Mucosa of descending colon (tissue), 3 donors: ENCODE measurements at places on chromosomes 6 and 20.

DNA sequence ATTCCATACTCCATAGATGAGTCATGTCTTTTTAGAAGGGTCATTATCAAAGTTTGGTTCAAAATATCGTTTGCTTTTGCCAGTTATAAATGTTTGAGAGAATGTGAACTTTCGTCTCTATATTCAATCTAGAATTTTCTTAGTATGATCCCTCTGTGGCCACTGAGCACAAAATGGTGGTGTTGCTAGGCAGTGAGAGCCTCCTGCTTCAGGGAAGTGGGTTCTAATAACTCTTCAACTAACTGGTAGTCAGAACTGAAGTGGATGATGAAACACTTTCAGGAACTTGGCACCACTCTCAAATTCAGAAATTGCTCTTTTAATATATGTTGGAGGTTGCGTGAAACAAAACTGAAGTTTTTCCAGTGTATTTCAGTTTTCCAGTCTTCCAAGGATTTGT, 125.0 kb upstream of the DOK5 start:
- no peak for DNase-seq

GRCh38 chr6:159809149-159809548, 9.1 kb downstream of the PNLDC1 start:
- no peak for DNase-seq

DNA sequence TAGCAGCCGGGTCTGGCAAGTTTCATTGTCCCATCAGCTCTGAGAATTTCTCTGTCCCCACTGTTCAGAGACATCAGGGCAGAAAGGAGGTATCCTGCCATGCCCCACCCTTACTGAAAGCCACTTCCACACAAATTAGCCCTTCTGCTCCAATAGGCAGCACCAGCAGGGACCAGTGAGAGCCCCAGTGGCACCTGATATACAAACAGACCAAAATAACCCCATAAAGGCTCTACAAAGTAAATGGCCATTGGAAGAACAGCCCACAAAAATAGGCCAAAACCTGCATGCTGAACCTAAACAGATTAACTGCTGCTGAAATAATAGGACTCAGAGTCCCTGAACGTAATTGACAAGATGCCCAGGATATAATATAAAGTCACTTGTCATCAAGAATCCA, 199.9 kb downstream of the TMEM200A start:
- DNase-seq = no peak

GRCh38 chr6:93021235-93021915, 398.0 kb downstream of the EPHA7 start:
- DNase-seq = no peak

GRCh38 chr6:137816133-137816579, 50.9 kb upstream of the TNFAIP3 start:
- no peak for DNase-seq

DNA sequence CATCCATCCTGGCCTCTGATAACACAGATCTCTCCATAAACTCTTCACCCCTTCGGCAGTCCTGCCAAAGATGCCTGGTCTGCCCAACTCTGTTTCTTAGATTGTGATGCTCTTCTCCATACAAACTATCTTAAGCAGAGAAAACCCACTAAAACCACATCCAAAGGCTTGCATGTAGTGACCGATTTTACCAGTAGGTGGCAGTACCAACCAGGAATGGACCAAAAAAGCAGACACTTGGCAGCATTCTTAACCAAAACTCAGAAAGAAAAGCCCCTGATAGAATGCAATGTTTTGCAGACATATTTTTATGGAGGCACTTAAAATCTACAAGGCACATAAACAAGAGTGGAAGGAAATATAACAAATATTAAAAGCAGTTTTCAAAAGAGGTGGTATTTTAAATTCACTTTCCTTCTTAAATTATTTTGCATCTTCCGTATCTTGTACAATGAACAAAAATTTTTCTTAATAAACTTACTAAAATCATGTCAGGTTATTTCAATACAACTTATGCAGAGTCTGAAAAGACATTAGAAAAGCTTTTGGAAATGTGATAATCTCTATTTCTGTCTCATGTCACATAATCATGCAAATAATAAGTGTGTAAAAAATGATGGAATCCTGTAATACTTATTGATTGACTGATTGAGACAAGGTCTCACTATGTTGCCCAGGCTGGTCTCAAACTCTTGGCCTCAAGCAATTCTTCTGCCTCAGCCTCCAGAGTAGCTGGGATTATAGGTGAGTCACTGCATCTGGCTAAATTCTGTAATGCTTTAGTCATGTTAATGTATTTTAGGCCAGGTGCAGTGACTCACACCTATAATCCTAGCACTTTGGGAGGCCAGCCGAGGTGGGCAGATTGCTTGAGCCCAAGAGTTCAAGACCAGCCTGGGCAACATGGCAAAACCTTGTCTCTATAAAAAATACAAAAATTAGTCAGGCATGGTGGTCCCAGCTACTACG, 29.4 kb downstream of the LRP11 start:
- DNase-seq = peak; percentile 89

DNA sequence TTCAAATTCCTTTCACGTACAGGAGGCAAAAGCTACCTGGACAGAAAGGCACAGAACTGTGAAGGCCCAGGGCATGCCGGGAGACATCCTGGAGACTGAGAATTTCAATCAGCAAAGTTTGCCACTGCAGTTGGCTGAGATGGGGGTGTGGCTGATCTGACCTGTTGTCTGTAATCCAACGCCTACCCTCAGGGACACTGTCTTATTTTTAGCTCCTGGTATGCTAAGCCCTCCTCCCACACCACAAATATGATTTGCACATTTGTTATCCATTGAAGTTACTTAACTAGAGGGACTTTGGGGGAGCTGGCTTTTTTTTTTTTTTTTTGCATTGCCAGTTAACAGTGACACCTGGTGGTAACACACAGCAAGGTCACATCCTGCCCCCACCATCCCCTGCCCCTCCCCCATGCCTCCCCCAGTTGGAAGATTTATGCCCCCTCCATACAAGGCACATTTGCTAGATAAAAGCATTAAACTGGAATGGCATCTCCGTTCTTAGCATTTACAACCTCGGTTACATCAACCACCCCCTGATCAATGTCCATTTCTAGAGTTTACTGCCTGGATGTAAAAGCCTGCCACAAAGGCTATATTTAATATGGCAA, 40.4 kb downstream of the TTI1 start:
- peak; percentile 63 for DNase-seq

DNA sequence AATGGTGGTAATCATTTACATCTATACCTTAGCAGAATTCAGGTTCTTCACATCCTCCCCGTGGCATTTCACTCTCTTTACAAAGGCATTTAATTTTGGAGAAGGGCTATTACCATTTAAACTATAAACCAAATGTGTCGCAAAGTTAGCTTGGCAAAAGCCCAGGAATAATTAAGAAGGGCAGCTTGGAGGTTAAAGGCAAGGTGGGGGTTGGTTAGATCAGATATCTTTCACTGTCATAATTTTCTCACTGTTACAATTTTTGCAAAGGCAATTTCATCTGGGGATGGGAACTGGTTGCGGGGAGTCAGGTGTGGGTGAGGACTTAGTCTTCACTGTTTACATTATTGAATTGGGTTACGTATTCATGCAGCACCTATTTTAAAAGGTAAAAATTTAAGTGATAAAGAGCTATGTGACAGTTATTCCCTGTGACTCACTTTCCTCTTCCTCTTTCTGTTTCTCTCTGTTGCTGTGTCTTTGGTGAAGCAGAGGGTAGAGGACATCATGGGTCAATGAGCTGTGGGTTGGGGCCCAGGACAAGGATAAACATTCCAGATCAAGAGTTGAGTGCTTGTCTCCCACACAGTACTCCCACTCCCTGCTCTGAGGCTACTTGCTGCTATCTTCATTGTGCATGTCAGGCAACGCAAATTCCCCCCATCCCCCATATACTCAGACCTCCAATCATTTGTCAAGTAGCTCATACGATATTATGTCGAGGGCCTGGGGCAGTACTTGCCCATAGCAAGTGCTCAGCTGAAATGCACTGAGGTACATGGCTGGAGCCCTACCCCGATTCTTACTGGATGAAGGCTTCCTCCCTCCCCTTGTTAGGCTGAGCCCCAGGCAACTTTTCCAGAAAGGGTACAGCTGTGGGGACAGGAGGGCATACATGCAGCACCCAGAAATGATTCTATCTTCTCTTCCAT, 223.1 kb upstream of the MYLIP start:
- no peak for DNase-seq

DNA sequence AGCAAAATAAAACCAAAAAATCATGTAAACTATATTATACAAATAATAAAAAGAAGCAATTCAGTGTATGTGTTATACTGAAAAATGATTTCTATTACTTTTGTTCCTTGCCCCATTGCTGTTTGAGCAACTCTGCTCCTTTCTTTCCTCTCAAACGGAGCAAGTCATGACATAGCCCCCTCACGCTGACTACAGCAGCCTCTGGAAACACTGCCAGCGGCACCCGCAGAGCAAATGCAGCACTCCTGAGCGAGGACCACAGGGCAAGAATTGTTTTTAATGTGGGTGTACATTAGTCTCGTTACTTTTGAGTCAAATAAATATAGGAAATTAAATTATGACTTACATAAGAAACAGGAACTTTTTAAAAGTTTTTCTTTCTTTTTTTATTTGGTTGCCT, 350.1 kb upstream of the HSF2 start:
- no peak for DNase-seq

DNA sequence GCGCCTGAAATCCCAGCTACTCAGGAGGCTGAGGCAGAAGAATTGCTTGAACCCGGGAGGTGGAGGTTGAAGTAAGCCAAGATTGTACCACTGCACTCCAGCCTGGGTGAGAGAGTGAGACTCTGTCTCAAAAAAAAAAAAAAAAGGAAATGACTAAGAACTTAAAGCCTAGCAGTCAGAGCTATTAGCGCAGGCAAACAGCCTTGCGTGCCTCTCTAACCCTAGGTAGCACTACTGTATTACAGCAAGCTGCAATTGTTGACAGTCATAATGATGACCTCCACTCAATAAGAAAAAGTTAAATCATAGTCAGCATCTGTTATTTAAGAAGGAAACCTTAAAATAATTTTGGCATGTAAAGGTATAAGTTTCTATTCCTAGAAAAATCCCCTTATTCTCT, 14.4 kb downstream of the GSS start:
- DNase-seq = no peak

DNA sequence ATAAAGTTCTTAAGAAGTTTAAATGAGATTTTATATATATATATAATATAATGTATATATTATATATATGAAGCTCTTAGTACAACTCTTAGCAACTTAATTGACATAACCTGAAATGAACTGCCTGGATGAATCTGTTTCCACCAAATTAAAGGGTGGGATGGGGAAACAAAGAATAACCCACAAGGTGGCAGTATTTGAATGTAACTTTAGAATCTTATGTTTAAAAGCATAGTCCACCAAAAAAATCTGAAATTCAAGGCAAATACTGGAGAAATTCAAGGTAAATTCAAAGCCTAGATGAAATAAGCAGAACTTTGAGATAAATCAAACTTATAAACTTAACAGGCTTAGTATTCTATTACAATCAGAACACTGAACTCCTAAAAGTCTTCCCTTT, 4.4 kb upstream of the IBTK start:
- DNase-seq = peak; percentile 18

DNA sequence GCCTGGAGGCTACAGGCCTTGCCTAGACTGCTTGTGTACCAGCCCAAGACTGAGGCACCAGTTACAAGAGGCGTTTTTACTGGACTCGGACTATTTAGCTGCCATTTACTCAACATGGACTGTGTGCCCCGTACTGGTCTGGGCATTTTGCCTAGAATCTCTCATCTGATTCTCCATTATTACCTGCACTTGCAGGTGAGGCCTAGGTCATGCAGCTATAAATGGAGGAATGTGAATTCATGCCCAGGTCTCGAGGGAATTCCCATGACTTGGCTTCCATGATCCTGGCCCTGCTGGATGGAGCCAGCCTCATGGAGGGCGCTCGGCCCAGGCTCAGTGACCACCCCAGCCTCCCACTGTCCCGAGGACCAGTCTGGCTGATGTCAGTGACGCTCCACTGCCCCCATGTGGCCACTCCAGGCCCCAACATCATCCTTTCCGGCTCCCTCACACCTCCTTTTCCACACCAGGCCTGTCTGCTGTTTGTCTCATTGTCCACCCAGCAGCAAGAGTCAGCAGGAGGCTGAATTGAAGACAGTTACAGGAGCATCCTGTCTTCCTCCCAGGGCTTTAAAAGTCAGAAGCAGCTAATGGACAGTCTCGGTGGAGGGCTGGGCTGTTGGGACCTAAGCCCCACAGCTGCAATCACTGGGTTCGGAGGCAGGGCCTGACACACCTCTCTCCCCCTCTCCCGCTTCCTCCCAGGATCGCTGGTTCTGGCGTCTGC, 8.7 kb downstream of the MMP24OS start:
- DNase-seq = no peak
